ENCODE measurements at places on chromosomes 5 and 9.

GRCh38 chr9:18906656-18907395, 126.2 kb downstream of the SAXO1 start:
- DNase-seq, result no peak

- no peak for DNase-seq
Measured at GRCh38 chr5:73853091-73853490, 227.1 kb downstream of the ARHGEF28 start.

DNA sequence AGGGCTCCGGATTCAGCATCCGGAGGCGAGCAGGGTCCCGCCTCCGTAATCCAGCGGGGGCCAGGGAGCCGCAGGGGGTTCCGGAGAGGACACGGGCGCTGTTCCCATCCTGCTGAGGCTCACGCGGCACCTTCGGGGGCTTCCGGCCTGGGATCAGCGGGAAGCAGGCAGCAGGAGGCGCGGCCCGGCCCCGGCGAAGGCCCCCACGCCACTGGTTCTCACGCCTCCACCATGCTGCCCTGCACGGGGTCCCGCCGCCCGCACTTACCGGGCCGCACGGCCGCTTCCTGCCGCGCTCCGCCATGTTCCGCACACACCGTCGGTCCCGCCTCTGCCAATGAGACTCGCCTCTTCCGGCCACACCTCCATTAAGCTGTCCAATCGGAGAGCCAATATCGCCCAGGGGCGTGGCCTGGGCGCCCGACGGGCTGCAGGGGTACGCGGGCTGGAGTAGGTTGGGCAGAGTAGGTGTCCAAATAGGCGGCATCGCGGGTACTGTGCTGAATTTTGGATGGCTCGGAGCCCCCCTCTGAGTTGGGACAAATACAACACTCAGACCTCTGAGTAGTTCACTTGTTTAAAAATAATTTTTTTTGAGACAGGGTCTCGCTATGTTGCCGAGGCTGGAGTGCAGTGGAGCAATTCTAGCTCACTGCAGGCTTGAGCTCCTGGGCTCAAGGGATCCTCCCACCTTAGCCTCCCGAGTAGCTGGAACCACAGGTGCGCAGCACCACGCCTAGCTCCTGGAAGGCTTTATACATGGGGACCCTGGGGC, at the start of gene SPOUT1:
Gene SPOUT1, minus strand, starts transcription at position 318 of the 775 bp plus-strand sequence. Its CDS starts 14 bp downstream, at position 304.
- peak; percentile 91 for DNase-seq

DNA sequence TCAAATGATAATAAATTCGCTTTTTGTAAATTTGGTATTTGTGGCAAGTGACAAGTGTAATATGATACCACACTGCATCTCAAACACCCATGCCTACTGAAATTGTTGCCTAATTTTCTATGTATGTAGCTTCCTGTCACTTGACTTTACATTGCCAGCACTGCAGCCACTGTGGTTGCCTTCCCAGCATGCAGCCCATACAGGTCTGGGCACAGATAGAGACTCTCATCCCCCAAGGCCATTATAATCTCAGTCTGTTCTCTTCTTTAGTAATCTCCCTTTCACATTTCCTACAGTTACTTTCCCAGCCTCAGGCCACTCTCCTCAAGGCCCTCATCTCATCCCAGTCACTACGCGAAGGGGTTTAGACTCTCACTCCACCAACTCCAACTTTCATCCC, 1200.6 kb downstream of the PTPRD start:
- no peak for DNase-seq

DNA sequence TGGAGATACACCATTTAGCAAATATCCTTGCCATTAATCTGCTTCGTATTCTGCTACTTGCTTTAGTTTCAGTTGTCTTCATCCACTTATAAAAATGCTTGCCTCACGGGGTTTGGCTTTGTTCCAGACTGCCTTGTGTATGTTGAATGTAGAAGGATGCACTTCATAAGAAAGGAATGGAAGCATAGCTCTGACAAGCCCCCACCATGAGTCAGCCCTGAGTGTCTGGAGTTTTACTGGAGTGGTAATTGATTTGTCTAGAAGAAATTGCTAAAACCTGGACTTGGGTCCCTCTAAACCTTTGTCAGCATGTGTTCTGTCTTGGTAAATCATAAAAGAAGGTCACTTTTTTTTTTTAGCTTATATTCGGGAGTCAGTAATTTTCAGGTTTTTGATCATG, 4.6 kb downstream of the TEX48 start:
- no peak for DNase-seq

GRCh38 chr9:85876628-85877027, 64.3 kb upstream of the NAA35 start:
- no peak for DNase-seq

GRCh38 chr9:71748280-71748743, 20.0 kb downstream of the CEMIP2 start:
- no peak for DNase-seq

DNA sequence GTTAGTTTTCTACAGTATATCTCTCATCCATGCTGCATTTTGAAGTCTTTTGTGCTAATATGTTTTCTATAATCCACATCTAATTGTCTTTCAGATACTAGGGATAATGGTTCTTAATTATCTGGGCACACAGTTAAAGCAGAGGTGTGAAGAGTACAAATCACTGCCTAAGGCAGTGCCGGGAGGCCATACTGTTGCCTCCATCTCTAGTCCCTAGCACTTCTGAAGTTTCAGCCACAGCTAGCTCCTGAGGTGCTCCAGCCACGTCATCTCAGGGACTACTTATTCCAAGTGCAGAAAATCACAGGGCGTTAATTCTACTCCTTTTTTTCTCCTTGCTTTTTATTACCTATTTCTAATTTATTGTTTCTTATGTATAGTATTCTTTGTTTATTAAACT, 760.0 kb upstream of the FAM174A start:
- no peak for DNase-seq

DNA sequence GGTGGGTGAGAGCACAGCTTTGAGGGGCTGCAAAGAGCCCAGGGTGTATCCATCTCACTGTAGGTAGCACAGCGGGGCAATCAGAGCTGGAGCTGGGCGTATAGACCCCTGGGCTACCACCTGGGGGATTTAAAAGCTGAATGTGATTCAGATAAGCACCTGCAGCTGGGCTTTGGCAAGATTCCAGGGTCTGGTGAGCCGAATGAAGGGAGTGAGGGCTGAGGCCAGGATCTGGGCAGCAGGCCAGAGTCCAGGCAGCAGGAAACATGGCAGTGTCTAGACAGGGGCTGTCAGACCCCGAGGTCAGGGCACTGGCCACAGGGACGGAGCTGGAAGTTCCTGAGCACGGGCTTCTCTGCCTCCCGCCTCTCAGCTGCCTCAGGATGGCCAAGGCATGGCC, 8.7 kb downstream of the ASS1 start:
- peak; percentile 58 for DNase-seq

DNA sequence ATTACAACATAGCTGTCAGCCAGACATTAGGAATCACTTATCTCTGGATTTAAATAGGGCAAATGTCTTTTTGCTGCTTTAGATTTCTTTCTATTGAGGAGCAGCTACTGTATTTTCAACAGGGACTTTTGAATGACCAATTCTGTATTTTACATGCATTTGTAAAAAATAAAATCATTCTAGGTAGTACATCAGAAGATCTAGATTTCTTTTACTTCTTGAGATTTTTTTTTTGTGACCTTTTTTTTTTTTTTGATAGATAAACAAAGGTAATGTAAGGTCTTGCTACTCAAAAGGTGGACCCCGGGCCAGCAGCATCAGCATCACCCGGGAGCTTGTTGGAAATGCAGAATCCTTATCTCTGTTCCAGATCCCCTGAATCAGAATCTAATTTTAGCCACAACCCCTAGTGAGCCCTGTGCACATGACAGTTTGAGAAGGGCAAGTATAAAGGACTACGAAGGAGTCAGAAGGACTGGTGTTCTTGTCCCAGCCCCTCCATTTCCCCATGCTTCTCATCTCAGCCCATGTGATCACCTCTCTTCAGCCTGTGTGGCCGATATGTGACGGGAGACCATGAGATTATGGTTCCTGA, 37.7 kb upstream of the CKMT2 start:
- DNase-seq, result no peak

DNA sequence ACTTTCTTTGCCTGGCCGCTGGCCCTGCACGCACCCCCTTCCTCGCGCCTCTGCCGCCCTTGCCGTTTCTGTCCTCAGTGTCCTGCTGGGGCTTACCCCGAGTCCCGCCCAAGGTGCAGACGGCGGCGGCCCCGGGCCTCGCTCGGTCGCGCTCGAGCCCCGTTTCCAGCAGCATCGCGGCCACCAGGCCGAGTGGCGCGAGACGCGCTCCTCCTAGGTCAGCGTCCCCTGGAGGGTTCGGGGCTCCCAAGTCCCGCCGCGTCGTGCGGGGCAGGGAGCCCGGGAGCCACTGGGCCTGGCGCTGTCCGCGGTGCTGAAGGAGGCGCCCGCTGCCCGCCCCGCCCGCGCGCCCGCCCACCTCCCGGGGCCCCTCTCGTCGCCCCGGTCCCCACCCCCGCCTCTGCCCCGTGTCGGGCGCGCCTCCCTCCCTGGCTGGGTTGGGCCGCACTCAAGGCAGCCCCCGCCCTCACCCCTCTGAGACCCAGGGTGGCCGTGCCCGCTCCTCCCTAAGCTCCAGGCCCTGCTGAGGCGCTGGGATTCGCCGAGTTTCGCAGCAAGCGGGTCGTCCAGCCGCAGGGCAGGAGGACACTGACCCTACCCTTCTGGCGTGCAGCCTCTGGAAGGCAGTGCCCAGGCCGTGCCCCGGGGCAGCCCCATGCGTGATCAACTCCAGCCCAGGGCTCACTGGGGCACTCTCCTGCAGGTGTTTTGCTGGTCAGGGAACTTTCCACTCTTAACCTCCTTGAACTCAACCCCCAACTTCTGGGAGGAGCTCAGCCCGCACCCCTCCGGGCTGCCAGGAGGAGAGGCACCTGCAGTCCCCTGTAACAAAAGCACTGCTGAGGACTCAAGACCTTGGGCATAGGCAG, at the start of gene LHX3:
Gene LHX3, minus strand, starts transcription at position 291 of the 869 bp plus-strand sequence. Its CDS starts 116 bp downstream, at position 175.
- DNase-seq, result no peak

- no peak for DNase-seq
Measured at GRCh38 chr5:125452991-125453390, 706.6 kb upstream of the ZNF608 start.

- DNase-seq, result no peak
Measured at GRCh38 chr5:134906811-134907210, 1.9 kb downstream of the PCBD2 start.

- no peak for DNase-seq
Measured at GRCh38 chr9:87216036-87216435, 268.7 kb upstream of the GAS1 start.

DNA sequence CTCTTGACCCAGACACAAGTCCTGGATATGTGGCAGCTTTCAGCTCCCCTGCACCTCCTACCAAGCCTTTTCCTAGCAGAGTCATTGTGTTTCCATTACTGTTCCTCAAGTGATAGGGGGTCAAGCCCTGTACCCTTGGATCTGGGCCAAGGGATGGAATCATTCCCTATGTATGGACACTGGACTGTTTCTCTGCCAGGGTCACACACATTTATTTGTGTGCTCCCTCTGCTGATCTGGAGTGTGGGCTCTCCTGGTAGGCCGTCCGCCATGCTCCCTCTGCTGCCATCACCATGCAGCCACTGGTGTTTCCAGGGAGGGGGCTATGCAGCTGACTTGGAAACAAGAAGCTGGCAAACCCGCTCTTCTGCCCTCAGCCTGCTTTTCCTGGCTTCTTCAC, 9.5 kb downstream of the GM2A start:
- no peak for DNase-seq

GRCh38 chr5:153308282-153308681, 182.2 kb upstream of the GRIA1 start:
- DNase-seq, result no peak

- no peak for DNase-seq
Measured at GRCh38 chr5:164475339-164475977, 970.0 kb downstream of the MAT2B start.

GRCh38 chr5:34790069-34790468, 48.9 kb upstream of the TTC23L start:
- DNase-seq, result no peak

DNA sequence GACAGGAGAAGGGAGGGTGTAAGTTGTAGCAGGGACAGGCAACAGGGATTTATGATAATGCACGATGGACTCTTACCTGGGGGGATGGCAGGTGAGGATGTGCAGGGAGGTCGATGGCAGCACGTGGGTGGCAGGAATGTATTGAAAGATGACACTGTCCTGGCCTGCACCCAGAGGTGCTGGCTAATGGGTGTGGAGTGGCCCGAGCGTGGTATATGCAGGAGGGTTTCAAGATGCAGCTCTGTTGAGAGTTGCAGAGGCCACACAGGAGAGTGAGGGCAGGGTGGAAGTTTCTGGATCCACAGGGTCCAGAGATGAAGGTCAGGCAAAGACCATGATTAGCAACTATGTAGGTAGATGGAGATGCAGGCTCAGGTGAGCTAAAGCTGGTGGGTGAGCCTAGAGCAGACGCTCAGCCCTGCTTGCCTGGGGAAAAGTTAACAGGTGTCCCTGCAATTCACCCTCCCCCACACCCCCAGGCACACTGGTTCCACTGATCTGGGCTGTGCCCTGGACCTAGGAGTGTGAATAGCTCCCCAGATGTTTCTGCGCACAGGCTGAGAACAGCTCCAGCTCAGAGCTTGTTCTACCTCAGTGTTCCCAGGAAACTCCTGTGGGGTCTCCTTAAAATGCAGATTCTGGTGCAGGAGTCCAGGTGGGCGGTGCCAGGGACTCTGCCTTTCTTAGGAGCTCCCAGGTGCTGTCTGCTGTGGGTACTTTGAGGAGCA, 21.5 kb upstream of the S1PR3 start:
- no peak for DNase-seq

DNA sequence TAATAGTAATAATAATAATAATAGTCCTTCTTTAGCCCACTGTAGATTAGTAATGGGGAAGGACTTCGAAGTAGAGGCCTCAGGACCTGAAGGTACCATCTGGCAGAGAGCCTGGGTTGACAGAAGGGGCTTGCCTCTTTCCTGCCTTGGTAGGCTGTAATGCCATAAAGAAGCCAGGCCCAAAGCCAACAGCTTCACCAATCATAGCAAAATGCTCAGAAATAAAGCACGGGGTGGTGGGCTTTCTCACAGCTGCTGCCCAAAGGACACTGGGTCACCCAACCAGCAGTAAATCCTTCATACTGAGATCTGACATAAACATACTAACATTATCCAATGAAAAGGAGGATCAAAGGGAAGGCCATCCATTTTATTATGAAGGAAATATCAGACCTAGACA, 70.7 kb downstream of the SUSD1 start:
- no peak for DNase-seq

- no peak for DNase-seq
Measured at GRCh38 chr5:8079056-8079455, 210.1 kb downstream of the MTRR start.

- no peak for DNase-seq
Measured at GRCh38 chr5:176846335-176847140, 36.2 kb downstream of the UNC5A start.

DNA sequence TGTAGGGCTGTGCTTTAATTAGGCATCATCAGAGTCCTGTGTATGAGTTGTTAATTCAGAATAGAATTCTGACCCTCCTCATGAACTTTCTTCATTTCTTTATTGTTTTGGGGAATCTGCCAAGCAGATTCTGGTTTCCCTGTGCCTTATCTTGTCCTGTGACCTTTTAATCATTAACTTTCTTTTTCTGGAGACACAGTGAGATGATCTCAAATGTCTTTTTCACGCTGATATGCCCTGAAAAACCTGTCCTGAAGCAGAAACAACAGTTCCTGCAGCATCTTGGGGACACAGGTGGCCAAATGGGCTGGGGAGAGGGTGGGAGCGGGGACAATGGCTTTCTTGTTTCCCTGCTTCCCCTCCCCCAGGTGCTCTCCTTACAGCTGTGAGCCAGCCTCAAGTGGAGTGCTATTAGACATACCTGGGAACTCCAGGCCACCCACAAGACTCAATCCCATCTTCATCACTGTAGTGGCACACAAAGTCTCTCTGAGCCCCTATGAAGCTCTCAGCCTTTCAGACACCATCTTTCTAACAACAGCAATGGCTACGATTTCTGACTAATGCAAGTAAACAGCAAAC, 213.8 kb downstream of the ATP10B start:
- DNase-seq, result no peak

All from left ventricle myocardium inferior (tissue), 1 donor.